ENCODE measurements at places on chromosomes 6 and 20. TPM values are rescaled to one million over a fixed set of nuclear protein-coding genes. Genes with fewer than 3 reads are reported as not detected.

DNA sequence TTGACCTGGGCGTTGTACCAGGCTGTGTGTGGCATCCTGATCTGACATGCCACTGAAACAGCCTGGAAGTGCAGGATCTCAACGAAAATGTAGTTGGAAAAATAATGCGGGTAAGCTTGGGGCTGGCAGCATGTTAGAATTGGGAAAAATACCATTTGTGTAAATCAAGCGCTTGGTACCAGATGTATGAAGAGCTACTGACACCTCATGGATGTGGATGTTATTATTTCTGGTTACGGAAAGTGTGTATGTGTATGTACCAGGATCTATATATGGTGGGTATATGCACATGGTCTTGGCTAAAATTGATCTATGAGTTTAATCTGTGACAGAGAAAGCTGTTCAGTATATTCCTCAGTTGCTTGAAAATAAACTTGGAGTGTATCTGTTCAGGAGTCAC, 22.7 kb downstream of the HIVEP1 start:
- H3K36me3 ChIP-seq = peaks cover 9% of the 10 kb centered on the region
- no peak overlapping the region for H3K27ac ChIP-seq
- no peaks in the 10 kb centered on the region for H3K4me1 ChIP-seq
- H3K27me3 ChIP-seq = no peaks in the 10 kb centered on the region
- DNase-seq = no peak
- no peak overlapping the region for H3K4me3 ChIP-seq

The IRF4 gene
- 0.21 TPM for polyA plus RNA-seq

DNA sequence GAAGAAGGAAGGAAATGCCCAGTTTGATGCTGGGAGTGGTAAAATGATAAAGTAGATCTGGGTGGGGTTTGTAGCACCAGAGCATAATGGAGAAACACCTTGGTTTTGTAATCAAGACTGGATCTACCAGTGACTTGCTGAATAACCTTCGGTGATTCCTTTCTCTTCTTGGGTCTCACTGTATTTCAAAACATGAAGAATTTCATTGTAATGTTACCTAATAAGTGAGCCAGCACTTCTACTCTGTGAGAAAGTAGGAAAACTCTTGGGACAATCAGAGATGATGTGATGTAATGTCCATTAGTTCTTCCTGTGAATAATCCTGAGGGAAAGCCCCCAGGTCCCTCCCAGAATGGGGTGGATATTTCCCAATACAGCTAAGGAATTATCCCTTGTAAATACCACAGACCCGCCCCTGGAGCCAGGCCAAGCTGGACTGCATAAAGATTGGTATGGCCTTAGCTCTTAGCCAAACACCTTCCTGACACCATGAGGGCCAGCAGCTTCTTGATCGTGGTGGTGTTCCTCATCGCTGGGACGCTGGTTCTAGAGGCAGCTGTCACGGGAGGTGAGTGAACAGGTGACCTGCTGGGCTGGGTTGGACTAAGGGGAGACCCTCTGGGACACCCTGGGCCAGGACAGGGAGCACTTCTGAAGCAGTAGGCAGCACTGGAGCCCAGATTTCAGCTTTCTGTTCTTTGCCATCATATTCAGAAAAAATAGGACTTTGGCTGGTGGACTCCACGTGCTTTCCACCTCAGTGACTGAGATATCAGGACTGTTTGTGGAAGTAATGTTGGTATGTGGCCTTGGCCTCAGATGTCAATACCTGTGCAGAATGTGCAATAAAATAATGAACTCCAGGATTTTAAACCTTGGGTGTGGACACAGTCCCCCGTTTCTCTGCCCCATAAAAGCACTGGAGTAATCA, at the start of gene PI3:
Gene PI3, plus strand, starts transcription at position 469 of the 931 bp plus-strand sequence. Its CDS starts 21 bp downstream, at position 490.
- H3K4me1 ChIP-seq = peaks cover 30% of the 10 kb centered on the region
- DNase-seq = peak; percentile 94
- H3K4me3 ChIP-seq = no peak within 1 kb of the TSS
- H3K27me3 ChIP-seq = no peaks in the 10 kb centered on the region

GRCh38 chr6:10082385-10082784, 332.5 kb downstream of the TFAP2A start:
- no peaks in the 10 kb centered on the region for H3K4me1 ChIP-seq
- no peak overlapping the region for H3K27ac ChIP-seq
- no peaks in the 10 kb centered on the region for H3K27me3 ChIP-seq
- DNase-seq = no peak
- no peaks in the 10 kb centered on the region for H3K36me3 ChIP-seq

- DNase-seq = no peak
- no peaks in the 10 kb centered on the region for H3K27me3 ChIP-seq
- H3K4me3 ChIP-seq = no peak overlapping the region
- no peaks in the 10 kb centered on the region for H3K4me1 ChIP-seq
Observed at GRCh38 chr6:149503872-149504271, 19.1 kb upstream of the ZC3H12D start.

GRCh38 chr6:47061309-47062300, 19.5 kb upstream of the ADGRF1 start:
- no peaks in the 10 kb centered on the region for H3K4me1 ChIP-seq
- no peaks in the 10 kb centered on the region for H3K27me3 ChIP-seq
- H3K4me3 ChIP-seq = no peak overlapping the region
- H3K27ac ChIP-seq = no peak overlapping the region

DNA sequence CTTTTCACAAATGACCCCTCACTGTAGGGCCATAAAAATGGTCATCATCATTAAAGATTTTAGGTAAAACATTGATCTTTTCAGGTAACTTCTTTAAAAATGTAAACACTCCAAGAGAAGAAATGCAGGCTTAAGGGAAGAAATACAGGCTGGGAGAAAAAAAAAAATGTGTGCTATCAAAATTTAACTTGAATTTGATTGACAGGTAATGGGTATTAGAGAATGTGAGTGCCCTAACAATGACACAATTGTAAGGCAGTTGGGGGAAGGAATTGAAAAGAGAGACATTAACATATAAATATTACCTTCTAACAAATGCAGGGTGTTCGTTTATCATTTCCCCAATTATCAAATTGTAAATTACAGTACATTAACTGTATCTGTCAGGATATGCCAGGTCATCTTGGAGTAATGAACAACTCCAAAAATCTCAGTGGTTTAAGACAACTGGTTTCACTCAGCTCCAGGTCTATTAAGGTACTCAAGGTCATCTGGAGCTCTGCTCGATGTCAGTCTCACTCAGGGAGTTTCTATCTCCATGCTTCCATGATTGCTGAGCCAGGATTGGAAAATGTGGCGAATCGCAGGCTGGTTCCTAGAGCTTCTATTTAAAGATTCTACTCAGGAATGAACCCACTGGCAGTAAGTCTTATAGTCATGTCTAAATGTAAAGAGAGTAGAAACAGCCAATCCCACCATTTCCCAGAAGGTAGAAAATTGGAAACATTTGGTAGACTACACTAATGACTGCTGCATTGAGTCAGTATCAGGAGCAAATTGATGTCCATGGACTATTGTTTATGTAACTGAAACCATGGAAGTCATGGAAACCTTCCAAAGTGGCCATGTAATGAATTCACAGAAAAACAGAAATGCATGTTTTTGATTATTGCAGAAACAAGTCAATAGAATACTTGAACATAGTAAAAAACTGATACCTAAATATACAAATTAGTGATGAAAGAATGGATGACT, 55.6 kb downstream of the FRK start:
- H3K4me3 ChIP-seq = no peak overlapping the region
- peaks cover 5% of the 10 kb centered on the region for H3K4me1 ChIP-seq
- H3K36me3 ChIP-seq = peaks cover 10% of the 10 kb centered on the region
- no peak for DNase-seq
- no peaks in the 10 kb centered on the region for H3K27me3 ChIP-seq

GRCh38 chr20:36541768-36542488, 609 bp downstream of the MYL9 start:
- H3K4me1 ChIP-seq = peaks cover 22% of the 10 kb centered on the region
- peak overlapping the region; percentile 95 for H3K27ac ChIP-seq
- no peaks in the 10 kb centered on the region for H3K27me3 ChIP-seq
- peak overlapping the region; percentile 98 for H3K4me3 ChIP-seq
- H3K36me3 ChIP-seq = peaks cover 17% of the 10 kb centered on the region
- DNase-seq = peak; percentile 65

DNA sequence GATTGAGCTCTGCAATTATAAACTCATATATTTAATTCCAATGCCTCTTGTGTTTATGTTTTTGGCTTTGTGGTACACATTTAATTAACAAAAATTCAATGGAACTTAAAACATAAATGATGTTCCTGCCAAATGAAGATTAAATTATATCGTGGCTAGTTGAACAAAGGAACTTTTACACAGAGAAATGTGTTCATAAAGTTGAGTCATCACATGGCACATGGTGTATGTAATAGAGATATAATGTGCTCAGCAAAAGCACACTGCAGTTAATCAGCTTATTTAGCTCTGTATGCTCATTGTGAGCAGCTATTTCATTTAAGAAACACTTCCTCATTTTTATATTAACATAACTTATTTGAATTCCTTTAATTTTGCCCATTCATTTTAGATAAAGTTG, 1295.6 kb upstream of the CITED2 start:
- H3K27me3 ChIP-seq = no peaks in the 10 kb centered on the region
- no peaks in the 10 kb centered on the region for H3K36me3 ChIP-seq
- H3K4me1 ChIP-seq = no peaks in the 10 kb centered on the region
- no peak for DNase-seq

The CHRNA4 gene
- 0.45 TPM for polyA plus RNA-seq

GRCh38 chr20:39234520-39235095, 272.5 kb downstream of the DHX35 start:
- H3K4me1 ChIP-seq = no peaks in the 10 kb centered on the region
- H3K27ac ChIP-seq = no peak overlapping the region
- no peak for DNase-seq
- no peak overlapping the region for H3K4me3 ChIP-seq
- no peaks in the 10 kb centered on the region for H3K27me3 ChIP-seq

- H3K4me1 ChIP-seq = no peaks in the 10 kb centered on the region
- peaks cover 2% of the 10 kb centered on the region for H3K27me3 ChIP-seq
- no peak overlapping the region for H3K27ac ChIP-seq
- DNase-seq = no peak
- H3K4me3 ChIP-seq = no peak overlapping the region
Observed at GRCh38 chr6:105884011-105884410, 202.1 kb upstream of the PRDM1 start.

The FUT9 gene
- 0.03 TPM for polyA plus RNA-seq

DNA sequence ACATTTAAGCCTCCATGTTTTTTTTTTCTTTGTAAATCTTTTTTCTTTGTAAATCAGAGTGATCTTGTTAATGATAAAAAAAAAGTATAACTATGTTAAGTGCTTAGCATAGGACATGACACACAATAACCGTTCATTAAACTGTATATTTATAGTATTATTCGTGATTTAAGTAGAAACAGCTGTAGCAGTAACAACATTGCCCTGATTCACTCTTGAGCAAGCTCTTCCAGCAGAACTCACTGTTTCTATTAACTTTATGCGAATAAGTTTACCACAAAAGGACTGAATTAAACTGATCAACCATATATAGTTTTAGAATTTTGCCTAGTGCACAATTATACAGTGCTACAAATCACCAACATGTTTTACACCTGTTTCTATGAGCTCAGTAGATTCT, 1338.0 kb upstream of the EYS start:
- no peak for DNase-seq
- H3K27ac ChIP-seq = no peak overlapping the region
- no peaks in the 10 kb centered on the region for H3K4me1 ChIP-seq
- H3K27me3 ChIP-seq = no peaks in the 10 kb centered on the region

- H3K36me3 ChIP-seq = no peaks in the 10 kb centered on the region
- no peak overlapping the region for H3K4me3 ChIP-seq
- no peak for DNase-seq
Observed at GRCh38 chr6:12208190-12208589, 82.0 kb upstream of the EDN1 start.

GRCh38 chr6:34465531-34466241, at the start of gene PACSIN1:
Gene PACSIN1, plus strand, starts transcription at chr6:34466076. Its CDS starts 60,230 bp downstream, at chr6:34526306.
- no peak within 1 kb of the TSS for H3K27ac ChIP-seq
- H3K4me1 ChIP-seq = peaks cover 7% of the 10 kb centered on the region
- H3K27me3 ChIP-seq = peaks cover 27% of the 10 kb centered on the region
- no peak within 1 kb of the TSS for H3K4me3 ChIP-seq
- DNase-seq = no peak

DNA sequence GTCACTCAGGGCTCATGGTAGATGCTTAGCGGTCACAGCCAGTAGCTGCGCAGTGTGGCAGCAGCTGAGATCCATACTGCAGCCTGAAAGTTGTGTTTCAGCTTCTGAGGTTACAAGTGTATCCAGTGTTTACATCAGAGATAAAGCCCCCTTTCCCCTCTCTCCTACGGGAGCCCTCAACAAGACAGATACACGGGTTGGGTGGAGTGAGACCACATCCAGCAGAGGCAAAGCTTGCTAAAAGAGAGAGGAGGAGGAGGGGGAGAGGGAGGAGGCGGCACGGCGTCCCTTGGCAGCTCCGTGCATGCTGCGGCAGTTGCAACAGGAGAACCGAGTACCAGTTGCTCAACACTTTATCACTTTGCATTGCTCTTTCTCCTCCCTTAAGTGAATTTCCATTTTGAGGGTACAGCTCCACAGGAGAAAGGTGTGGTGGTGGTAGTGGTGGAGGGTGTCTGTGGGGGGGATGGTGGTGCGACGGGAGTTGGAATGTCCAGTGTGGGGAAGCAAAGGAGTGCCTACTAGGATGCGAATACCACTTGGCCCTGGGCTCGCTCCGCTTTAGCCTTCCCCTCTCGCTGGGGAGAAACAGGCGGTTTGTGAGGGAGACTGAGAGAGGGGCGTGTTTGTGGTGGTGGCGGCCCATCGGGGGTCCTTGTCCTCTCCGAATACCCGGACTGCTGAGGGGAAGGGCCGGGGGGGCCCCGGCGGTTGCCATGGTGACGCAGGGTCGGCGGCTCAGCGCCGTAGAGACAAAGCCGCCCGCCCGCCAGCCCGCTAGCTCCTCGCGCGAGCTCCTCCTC, 405 bp upstream of the RNF182 start:
- H3K4me3 ChIP-seq = peak overlapping the region; percentile 48
- peaks cover 41% of the 10 kb centered on the region for H3K27me3 ChIP-seq
- no peaks in the 10 kb centered on the region for H3K36me3 ChIP-seq
- H3K27ac ChIP-seq = no peak overlapping the region
- peaks cover 19% of the 10 kb centered on the region for H3K4me1 ChIP-seq

- H3K27me3 ChIP-seq = no peaks in the 10 kb centered on the region
- H3K36me3 ChIP-seq = no peaks in the 10 kb centered on the region
- H3K4me1 ChIP-seq = no peaks in the 10 kb centered on the region
- no peak for DNase-seq
- H3K27ac ChIP-seq = no peak overlapping the region
- H3K4me3 ChIP-seq = no peak overlapping the region
Observed at GRCh38 chr6:5388326-5388725, 127.0 kb downstream of the FARS2 start.

DNA sequence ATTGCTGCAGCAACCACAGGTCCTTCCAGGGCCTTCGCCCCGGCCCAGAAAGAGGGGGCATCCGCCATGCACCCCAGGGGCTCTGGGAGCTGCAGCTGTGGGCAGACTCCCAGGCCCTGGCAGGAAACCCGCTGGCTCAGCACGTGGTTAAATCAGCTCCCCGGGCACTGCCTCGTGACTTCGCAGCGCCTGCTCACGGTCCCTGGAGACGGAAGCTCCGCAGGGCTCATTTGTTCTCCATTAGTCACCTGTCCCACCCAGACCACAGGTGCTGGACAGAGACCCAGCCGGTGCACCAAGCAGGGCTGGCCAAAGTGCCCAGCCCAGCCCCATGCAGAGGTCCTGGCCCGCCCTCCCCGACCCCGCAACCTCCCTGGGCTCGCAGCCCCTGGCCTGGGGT, 14.7 kb downstream of the KCNQ2 start:
- peaks cover 2% of the 10 kb centered on the region for H3K4me1 ChIP-seq
- H3K27me3 ChIP-seq = peaks cover 48% of the 10 kb centered on the region
- no peak overlapping the region for H3K27ac ChIP-seq
- no peaks in the 10 kb centered on the region for H3K36me3 ChIP-seq
- H3K4me3 ChIP-seq = no peak overlapping the region
- no peak for DNase-seq

GRCh38 chr20:8898823-8899222, 170.1 kb upstream of the PLCB4 start:
- H3K27ac ChIP-seq = no peak overlapping the region
- no peaks in the 10 kb centered on the region for H3K4me1 ChIP-seq

Measured in large intestine (tissue), 12 donors.